ENCODE measurements at places on chromosomes 6 and 20.

DNA sequence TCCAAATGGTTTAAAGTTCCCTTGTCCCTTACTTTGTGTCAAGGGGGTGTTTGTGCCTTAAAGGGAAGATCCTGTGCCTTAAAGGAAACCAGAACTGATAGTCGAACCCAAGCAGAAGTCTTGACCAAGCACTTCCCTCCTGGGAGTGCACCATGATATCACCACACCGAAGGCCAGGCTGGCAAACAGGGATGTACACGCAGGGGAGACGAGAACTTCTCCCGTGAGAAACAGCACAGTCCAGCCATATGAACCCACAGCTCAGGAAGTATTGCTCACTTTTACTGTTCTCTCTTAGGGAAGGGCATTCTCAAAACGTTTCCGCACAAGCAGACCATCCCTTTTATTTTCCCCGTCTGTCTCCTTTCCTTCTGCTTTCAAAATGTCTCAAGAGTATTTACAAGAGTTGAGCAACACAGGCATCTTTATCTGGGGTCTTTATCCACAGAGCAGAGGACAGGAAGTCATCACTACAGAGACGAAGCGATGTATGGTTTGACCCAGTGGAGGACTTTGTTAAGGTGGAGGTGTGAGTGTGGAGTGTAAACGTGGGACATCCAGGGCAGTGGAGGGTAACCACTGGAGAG is 12.8 kb upstream of the SERPINB1 start:
- no peak for DNase-seq

DNA sequence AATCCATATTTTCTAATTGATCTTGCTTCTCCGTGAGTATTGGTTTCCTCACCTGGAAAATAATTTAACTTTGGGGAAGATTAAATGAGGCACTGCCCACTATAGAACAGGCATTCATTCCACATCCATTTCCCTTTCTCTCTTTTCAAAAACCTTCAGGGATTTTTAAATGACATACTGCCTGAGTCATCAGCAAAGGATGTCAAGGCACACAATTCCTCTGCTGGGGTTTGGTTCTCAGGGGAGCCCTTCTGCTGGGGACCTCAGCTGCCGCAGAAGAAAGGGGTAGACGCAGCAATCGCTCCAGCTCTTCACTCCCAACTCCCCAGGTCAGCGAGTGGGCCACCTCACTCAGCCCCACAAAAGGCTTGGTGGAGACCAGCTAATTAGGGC is 90.7 kb upstream of the BACH2 start:
- no peak for DNase-seq

DNA sequence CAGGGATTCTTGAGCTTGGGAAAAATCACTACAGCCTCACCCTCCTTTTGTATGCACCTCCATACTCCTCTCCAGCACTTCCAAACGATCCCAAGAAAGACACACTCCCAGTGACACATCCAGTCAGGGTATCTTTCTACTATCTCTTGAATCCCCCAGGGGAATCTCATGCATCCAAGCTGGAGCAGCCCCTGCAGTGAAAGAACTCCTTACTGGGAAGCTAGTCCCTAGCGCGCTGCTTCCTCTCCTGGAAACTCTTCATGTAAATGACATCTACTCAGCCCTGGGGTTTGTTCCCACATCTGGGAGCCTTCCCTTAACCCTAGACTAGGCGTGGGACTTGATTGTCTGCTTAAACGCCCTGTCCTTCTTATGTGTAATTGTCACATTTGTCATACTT is 329.1 kb upstream of the QKI start:
- no peak for DNase-seq

DNA sequence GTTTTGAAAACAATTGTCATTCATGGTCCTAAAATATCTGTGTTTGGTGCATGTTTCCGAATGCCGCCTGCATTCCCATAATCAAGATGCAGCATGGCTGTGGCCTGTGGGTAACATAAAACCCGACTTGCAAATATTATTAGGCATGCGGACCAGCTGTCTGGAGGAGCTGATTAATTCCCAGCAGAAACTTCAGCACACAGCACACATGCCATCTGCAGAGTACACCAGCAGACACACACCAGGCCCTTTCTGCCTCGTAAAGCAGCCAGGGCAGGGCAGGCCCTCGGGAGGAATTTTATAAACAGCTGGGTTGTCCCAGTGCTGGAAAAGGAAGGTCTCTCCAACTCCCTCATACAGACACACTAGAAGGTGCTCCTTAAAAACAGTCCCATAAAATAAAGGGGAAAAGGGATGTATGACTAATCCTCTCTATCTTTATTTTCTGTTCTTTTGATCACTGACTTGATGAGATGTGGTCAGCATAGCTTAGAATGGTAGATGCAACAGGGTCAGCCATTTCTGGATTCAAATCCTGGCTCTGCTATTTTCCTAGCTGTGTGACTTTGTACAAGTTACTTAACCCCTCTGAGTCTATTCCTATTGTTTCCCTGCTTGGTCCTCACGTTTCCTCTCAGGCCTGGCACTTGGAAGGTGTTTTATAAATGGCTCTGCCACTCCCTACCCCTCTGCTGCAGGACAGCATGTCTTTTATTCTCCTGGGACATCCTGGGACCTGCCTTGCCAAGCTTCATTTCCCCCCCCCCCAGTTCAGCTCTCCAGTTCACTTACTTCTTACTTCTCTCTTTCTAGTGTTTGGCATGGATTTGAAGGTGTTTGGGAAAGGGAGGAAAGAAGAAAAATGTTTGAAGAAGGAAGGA is 85.9 kb upstream of the TRAF3IP2 start:
- DNase-seq: peak; percentile 4

DNA sequence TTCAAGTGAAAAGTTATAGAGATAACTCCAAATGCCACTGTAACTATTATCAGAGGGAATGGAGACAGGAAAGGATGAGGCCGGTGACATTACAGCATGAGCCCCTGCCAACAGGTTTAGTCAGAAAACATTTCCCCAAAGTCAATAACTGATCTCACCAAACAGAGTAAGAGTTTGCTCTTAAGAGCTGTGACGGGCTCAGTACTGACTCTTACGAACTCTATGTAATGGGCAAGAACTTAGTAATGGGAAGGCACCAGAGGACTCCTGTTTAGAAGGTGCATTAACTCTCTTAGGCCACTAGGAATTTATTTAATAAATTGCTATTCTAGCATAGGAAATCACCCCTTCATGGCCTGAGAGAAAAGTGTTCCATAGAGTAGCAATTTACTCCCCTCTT is 76.8 kb downstream of the SAMD5 start:
- DNase-seq: no peak

GRCh38 chr6:3015144-3015543 is 15.4 kb downstream of the NQO2 start:
- no peak for DNase-seq

DNA sequence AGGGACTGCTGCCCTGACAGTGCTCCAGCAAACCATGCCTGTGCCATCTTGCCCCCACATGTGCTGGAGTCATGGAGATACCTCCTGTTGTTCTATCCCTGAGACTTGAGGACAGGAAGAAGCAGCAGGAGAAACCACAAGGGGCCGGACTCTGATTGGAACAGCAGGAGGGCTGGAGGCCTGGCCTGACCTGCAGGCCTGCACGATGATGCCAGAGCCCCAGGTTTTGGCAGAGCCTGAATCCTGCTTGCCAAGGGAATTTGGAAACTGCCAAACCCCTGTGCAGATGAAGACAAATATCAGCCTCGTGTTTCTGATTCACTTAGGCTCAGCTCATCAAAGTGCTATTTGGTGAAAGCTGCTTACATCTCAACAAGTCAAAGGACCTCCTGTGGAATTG is 177.6 kb downstream of the MAFB start:
- DNase-seq: no peak

DNA sequence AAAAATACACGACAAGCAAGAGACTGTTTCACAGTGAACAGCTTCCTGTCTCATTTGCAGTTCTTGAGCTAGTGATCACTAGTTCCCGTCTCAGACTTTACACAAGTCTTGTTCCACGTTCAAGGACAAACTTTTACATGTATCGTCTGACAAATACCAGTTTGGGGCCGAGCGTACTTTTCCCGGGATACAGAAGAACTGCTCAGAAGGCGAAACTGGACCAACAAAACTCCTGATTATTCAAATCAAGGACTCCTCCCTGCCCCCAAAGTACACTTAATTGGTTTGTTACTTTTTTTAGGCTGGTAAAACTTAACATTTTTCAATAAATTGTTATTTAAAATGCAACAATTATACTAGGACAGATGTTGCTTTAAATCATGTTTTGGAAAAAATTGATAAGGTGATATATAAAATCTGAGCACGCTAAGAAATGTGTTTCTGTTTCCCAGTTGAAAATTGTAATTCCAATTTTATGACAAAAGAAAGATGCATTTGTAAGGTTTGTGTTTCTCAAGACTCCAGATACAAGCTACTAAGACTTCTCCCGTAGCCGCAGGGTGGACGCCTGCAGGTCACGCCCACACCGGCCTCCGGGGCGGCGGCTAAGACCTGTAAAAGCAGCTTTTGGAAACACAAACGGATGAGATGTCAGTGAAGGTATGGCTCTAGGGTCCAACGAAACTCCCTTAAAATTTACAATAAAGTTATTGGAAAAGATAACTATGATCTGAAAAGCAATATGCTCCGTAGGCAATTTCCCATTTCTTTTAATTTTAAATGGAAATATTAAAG is 16.8 kb upstream of the TCFL5 start:
- DNase-seq: no peak

DNA sequence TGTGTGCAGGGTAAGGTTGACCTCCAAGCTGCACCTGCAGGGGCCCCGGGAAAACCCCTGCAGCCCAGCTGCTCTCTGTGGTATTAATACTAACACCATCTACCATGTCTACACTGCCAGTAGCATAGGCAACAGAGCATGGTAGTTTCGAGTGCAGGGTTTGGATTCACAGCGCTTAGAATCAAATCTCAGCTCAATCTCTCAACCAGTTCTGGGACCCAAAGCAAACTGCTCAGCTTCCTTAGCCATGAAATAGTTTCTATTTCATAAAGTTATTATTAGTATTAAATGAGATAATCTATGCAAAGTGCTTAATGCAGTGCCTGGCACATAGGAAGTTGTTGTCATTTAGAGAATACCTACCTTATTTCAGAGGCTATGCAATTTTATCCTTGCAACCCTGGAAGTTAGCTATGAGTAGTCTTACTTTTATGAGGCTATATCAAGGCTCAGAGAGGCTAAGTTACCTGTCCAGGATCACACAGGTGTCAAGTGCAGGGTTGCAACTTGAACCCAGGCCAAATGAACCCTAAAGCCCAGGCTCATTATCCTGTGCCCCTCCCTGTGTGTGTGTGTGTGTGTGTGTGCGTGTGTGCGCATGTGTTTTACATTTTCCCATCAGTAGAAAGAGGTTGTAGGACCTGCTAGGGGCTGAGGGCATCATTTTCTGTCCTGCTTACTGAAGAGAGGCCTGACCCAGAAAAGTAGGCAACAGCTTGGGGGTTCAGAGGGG is 27.6 kb upstream of the MRPS18A start:
- no peak for DNase-seq

GRCh38 chr6:144744720-144745119 is 459.6 kb downstream of the UTRN start:
- no peak for DNase-seq

GRCh38 chr6:47663462-47664216 is 34.7 kb upstream of the ADGRF4 start:
- no peak for DNase-seq

- no peak for DNase-seq
Measured at GRCh38 chr6:168666699-168667427, 225.9 kb downstream of the SMOC2 start.

DNA sequence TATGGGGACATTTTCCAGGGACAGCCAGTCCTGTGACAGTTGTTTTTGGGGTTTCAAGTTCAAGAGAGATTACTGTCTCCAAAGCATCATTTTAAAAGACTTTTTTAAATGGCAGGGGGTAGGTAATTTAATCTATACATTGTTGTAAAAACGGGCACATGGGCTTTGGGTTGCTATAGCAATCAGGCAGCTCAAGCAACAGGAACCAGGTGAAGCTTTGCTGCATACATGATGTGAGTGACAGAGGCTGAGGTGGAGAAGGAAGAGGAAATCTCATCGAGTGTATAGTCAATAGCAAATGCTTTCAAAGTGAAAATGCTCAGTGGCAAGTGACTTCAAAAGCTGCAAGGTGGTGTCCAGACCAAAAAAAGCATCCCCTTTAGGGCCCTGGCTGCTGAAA is 277.4 kb upstream of the JAG1 start:
- no peak for DNase-seq

GRCh38 chr20:23227976-23228375 is 122.6 kb upstream of the NXT1 start:
- DNase-seq: no peak

DNA sequence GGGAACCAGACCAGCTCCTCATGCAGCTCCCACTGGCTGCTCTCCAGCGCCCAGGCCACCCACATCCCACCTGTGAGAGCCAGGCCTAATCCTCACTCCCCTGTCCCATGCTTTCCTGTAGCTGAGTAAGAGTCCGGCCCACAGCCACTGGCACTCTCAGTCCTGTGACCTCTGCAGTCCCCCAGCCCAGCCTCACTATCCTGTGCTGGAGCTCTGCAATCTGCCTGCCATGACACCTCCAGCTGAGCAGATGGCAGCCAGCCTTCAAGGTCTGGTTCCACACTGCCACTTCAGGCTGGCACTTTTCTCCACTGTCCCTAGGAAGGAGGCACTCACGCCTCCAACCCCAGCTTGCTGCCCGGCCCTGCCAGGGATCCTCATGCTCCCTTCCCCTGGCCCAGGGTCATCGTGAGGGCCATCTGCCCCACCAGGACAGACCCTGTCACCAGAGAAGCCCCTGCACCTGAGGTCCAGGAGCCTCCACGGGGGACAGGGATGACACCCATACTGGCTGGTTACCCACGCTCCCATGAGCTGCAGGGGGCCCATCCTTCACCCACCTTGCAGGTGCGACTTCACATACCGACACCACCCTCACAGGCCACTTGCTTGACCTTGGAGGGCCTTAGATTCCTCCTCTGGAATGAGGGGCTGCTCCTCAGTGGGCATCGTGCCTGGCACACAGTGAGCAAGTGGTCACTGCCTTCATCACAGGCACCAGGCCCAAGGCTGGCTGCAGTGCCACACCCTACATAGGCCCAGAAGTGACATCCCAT is 100.1 kb downstream of the ASXL1 start:
- DNase-seq: no peak

GRCh38 chr6:88365230-88365629 is 199.1 kb upstream of the CNR1 start:
- DNase-seq: no peak

GRCh38 chr6:26016963-26017631 is 54.5 kb downstream of the TRIM38 start:
- DNase-seq: no peak

- no peak for DNase-seq
Measured at GRCh38 chr6:39822846-39823815, 31.0 kb downstream of the DAAM2 start.

Measured in T1000 (cell line).